Fibroblast of skin of abdomen (primary cell): ENCODE measurements at places on chromosomes 3 and 15.

GRCh38 chr3:188954590-188955208 is 217.1 kb upstream of the TPRG1 start:
- peak; percentile 84 for DNase-seq

- no peak for DNase-seq
Measured at GRCh38 chr15:72222393-72222792, 8.6 kb downstream of the PKM start.

DNA sequence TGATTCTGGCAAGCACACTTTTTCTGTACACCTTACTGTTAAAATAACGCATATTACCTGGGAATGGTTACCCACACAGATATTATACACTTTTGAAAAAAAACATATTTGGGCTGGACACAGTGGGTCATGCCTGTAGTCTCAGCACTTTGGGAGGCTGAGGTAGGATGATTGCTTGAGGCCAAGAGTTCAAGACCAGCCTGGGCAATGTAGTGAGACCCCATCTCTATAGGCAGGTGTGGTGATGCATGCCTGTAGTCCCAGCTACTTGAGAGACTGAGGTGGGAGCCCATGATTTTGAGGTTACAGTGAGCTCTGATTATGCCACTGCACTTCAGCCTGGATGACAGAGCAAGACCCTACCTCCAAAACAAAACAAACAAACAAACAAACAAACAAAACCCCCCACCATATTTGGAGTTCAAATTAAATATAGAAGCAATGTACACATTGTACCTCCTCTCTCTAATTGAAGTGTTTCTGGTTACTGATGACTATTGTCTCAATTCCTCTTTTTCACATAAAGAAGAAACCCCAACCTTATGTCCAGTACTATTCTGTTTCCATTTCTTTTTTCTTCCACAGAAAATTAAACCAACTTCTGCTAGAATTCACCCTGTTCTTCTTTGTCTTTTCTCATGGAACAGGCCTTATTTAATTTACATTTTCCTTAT is 152.6 kb upstream of the UMPS start:
- DNase-seq = no peak

GRCh38 chr3:66179793-66180192 is 41.0 kb upstream of the SLC25A26 start:
- peak; percentile 13 for DNase-seq

DNA sequence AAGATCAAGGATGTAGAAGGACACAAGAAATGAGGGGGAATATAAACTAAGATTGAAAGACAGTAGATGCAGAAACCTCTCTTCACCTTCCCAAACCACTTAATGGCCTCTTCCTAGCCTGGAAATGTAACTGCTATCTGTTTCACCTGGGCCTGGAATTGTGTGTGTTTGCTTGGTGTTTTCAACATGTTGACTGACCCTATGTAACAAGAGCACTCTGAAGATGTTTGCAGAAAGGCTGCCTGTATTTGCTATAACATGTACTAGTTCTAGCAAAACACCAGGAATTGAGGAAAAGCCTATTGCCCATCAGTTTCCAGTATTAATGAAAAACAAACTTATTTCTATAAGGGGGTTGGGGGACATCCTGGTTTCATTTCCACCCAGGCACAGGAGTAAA is 248.3 kb downstream of the WDR72 start:
- DNase-seq = no peak

GRCh38 chr3:168312984-168313383 is 217.3 kb upstream of the GOLIM4 start:
- DNase-seq = peak; percentile 18

DNA sequence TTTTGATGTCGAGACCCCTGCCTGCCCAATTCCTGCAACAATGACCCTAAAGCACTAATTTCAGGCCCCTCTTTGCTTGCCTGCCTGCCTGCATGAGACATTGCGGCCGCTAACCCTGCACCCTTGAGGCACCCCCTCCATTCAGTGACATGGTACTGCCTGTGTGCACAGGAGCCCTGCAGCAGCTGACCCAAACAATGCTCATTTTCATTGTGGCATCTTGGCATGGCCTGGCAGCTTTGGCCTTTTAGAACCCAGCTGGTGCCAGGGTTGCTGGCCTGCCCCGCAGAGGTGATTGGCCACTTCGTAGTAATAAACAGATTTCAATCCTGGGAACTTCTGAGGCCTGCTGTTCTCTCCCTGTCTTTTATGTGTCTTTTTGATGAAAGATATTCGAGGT is 33.8 kb downstream of the SLCO3A1 start:
- no peak for DNase-seq

GRCh38 chr3:8239718-8240695 is 261.6 kb upstream of the LMCD1 start:
- peak; percentile 58 for DNase-seq

DNA sequence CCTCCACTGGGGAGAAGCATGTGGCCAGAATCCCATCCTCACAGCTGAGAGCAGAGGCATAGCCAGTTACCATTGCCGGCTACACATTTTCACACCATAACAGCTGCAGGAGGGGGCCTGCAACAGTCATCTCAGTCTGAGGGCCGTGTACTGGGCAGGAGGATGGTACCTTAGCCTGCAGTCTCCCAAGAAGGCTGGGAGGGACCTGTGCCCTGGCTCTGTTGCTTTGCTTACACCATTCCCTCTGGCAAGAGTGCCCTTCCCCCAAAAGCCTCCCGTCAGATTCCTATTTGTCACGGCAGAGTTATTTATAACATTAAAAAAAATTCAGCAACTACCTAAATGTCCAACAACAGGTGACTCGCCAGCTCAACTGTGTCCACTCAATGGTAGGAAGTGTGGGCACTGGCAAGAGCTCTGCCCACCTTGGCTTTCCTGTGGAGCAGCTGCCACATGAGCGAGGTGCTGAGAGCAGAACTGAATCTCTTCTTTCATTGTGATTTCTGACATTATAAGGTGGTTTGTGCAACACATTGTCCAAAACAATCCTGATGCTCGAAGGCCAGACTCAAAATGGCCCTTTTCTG is 4.4 kb downstream of the CAMKV start:
- no peak for DNase-seq

DNA sequence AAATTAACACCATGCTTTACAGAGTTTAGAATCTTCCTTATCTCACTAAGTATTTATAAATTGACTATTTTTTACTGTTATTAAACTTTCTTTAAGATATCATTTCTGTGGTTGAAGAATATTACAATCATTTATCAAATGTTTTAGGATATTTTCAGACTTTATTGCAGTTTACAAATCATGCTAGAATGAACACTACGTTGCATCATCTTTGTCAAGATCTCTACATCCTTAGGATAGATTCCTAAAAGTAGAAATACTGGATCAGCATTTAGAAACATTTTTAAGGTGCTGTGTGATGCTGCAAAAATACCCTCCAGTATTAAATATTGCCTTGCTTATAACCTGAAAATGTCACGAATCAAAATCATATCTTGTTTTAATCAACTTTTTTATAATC is 2.5 kb upstream of the PLD1 start:
- DNase-seq = no peak

DNA sequence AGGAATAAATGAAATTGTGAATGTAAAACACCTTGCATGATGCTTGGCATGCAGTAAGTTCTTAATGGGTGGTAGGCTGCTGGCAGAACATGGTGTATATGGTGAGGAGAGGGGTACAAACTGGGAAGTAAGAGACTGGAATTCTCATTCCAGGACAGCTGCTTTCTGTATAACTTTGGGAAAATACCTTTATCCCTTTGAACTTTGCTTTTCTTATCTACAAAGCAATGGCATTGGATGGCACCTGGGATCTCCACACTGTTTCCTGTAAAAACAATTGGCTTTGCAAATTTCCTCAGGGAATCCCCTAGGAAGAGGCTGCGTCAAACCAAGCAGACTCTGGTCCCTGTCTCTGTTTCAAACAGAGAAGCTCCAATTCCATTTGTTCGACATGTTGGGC is 100.7 kb upstream of the SLC4A7 start:
- DNase-seq = no peak

GRCh38 chr3:151347432-151347831 is 18.1 kb upstream of the P2RY13 start:
- DNase-seq = no peak

GRCh38 chr15:33801954-33802353 is 166.3 kb upstream of the CHRM5 start:
- no peak for DNase-seq

DNA sequence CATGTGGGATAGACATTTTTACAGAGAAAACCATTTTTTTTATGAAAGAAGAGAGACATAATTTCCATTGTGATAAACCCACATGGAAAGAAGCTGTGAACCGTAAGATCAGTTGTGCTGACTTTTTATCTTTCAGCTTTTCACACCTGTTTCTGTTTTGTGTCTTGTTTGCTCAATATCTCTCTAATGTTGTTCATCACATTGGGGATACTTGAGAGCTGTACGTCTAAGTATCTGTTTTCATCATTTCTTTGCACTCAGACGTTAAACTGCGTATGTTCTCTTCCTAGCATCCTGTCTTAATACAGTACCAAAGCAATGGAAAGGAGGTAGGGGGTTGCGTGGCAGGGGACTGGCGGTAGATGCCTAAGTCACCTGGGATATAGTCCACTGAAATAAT is 449.0 kb downstream of the NAALADL2 start:
- DNase-seq = no peak

DNA sequence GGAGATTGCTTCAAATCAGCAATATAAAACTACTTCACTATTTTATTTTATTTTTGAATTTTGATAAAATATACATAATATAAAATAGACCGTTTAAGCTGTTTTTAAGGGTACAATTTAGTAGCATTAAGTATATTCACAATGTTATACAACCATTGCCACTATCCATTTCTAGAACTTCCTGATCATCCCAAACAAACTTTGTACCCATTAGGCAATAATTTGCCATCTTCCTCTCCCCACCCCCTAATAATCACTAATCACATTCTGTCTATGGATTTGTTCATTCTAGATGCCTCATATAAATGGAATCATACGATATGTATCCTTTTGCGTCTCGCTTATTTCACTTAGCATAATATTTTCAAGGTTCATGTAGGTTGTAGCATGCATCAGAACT is 28.9 kb downstream of the FANCD2 start:
- DNase-seq = no peak

GRCh38 chr15:34776606-34777105 is 18.7 kb downstream of the ACTC1 start:
- no peak for DNase-seq

- no peak for DNase-seq
Measured at GRCh38 chr15:35827911-35828310, 281.9 kb upstream of the DPH6 start.

DNA sequence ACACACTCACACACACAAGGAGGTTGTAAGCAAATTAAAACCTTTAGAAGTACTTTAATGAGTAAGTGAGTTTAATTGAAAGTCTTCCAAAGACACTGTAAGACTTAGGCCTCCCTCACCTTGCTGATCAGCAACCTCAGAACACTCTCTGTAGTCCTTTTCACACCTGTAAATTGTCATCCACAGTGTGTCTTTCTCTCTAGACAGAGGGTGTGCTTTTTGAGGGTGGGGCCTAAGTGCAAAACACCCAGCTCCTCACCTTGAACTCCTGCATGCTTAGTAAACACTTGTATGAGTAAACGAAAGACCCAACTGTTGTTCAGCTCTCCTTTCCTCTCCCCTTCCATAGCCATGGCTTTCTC is 183.2 kb upstream of the IL12A start:
- DNase-seq = no peak

DNA sequence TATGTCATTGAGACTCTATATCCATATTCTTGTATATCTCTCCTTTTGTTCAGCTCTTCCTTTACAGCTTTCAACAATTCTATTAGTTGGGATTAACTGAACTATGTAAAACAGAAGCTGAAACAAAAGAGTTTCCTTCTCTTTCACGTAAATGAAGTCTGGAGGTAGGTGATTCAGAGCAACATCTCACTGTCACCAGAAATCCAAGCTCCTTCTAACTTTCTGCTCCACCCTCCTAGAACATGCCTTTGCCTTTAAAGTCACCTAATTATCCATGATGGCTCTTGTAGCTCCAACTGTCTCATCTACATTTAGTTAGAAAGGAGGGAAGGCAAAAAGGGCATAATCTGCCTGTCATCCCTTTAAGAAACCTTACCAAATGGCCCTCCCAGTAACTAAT is 458.2 kb upstream of the MDFIC2 start:
- no peak for DNase-seq

- peak; percentile 88 for DNase-seq
Measured at GRCh38 chr3:54817628-54818027, 110.2 kb downstream of the LRTM1 start.

- DNase-seq = no peak
Measured at GRCh38 chr3:32430900-32431299, 39.2 kb downstream of the CMTM7 start.

GRCh38 chr3:157067114-157067513 is 92.8 kb downstream of the CCNL1 start:
- DNase-seq = no peak

- no peak for DNase-seq
Measured at GRCh38 chr3:62451211-62451887, 78.0 kb upstream of the FEZF2 start.

DNA sequence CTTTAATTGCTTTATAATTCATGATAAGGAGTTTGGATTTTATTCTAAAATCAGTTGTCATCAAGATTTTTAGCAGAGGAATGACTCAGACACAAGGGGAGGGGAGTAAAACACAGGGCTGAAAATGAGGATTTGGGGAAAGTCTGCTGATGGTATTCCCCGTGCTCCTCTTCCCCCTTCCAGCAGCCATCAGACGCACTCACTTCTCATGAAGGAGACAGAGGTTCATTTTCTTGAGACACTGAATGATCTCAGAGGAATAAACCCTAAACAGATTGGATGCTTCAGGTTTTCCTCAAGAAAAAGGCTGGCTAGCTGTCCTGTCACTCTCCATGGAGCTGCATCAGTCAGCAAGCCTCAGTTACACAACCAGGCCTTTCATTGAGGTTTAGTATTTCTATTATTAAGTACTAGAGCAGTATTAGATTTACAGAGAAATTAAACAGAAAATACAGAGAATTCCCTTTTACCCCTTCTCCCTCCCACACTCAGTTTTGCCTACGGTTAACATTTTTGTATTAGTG is 166.4 kb downstream of the C3orf70 start:
- DNase-seq = no peak

DNA sequence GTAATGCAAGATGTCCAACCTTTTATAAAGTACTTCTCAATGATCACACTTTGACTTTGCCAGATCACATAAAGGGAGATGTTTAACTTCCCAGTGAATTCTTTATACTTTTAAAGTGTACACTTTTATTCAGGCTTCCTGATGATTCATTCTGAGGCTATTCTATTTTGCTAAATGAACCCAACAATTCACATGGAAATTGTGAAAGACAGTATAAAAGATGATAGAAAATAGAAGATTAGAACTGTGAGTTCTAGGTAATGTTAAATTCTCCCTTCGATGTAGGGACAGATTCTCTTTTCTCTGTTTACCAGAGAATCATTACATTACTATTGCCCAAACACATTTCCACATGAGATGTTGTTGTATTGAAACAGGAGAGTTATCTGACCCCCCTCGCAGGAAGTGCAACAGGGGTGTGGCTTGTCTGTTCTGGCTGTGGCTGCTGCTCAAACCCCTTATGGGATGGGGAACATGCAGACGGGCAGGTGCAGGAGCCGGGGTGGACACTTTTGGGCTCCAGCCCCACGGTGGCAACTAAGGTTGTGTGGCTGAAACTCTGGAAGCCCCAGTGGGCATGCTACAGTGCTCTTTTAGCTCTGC is 131.3 kb upstream of the LRTM1 start:
- DNase-seq = peak; percentile 38

- peak; percentile 75 for DNase-seq
Measured at GRCh38 chr3:100068826-100069225, 45.5 kb downstream of the FILIP1L start.
